ENCODE measurements at places on chromosomes 12 and 14.
A peak's percentile ranks its signal among the peaks of the same experiment; 100 is the strongest.

GRCh38 chr14:46769292-46769691, 117.7 kb upstream of the RPL10L start:
- no peak for DNase-seq

- DNase-seq, result no peak
Observed at GRCh38 chr12:69027411-69027881, 94.5 kb upstream of the CPM start.

DNA sequence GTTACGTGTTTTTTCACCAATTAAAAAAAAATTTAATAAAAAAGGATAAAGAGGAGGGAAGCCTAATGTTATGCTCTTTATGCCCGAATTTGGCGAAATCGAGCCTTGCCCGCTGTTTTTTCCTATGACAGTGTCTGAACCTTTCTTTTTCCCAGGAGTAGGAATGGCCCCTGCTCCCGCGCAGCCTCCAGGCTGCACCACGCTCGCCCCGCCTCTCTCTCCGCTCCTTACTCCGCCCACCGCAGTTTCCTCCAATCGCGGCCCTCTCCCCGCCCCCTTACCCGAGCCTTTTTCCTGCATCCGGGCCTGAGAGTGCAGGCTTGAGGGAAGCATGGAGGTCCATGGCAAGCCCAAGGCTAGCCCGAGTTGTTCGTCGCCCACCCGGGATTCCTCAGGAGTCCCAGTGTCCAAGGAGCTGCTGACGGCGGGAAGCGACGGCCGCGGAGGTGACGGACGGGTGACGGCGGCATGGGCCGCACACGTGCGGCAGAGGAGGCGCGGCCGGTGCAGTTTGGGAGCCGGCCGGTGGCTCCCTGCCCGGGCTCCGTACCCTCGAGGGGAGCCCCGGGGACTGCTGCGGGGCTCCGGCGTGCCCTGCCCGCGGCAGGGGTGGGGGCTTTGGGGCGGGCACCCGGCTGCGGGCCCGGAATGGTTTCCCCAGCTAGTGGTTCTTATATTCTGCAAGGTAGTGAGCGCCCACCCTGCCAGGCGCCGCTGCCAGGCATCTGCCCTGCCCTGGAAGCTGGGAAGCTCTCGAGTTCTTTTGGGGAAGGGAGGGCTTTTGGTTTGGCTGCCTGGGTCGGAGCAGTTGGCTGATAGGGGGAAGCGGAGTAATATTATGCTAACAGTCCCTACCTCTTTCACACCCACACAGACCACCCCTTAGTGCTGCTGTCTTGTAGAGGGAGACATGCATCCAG, at the start of gene NOPCHAP1:
TSS of gene NOPCHAP1 (plus strand) at position 295 of the 920 bp plus-strand sequence. CDS start at position 332, 37 bp downstream.
- peak; percentile 70 for DNase-seq

DNA sequence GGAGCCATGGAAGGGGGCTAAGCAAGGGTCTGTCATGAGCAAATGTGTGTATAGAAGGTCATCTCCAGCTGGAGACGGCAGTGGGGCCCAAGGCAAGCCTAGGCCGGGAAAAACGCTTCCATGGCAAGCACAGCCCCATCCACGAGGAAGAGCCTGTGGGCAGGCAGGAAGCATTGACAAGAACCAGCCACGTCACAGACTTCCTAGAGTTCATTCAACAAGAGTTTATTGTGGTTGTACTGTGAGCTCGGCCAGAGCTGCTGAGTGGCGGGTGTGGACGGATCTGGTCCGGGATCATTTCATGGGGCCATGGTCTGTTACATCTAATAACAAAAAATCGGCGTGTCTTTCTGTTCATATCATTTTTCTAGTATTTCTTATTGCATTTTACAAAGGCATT, 311.7 kb downstream of the TMEM121 start:
- no peak for DNase-seq

DNA sequence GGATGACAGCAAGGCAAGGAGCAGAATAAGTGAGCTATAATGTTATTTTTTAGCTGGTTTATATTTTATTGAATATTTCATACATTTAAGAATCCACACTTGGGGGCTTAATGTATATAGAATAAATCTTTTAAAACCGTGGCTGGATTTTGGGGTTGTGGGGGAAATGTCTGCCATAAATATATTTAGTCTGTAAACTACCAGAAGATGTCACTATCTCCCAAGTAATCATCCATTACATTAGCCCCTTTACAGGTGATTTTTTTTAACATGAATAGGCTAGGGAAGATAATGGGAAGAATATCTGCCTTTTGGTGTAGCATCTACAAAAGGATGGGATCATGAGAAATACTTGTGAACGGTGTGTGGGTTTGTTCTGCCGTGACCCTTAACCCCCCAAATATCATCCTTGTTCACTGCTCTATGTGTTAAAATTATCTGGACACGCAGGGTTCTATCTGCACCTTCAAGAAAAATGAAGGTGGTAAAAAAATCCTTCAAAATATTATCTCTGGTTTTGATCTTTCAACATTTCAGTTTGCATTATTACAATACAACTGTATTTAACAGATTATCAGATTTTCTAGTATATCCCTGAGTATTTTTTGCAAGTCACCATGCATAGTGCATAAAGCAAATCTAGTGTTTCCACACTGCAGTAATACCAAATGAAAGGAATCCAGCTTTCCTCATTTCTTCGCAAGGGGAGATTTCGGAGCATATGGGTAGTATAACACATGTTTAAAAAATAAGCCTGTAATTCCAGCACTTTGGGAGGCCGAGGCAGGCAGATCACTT, 8.0 kb upstream of the SLC17A8 start:
- peak; percentile 5 for DNase-seq
